ENCODE measurements at places on chromosomes 6 and 20.

DNA sequence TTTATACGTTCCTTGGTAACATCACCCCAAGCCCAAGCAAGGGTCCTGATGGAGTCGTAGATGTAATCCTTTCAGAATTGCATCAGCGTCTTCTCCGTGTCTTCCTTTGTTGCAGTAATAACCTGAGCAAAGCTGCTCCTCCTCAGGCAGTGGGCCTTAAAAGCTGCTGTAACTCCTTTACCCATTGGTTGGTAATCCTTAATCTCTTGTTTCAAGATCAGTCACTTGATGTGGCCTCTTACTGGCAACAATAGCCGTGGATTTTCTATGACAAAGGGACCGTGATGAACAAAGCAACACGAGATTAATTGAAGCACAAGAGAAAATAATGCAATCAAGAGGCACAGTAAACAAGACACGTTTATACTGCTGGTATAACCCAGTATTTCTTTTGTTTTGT lies 44.6 kb downstream of the ALDH5A1 start:
- no peak for DNase-seq

DNA sequence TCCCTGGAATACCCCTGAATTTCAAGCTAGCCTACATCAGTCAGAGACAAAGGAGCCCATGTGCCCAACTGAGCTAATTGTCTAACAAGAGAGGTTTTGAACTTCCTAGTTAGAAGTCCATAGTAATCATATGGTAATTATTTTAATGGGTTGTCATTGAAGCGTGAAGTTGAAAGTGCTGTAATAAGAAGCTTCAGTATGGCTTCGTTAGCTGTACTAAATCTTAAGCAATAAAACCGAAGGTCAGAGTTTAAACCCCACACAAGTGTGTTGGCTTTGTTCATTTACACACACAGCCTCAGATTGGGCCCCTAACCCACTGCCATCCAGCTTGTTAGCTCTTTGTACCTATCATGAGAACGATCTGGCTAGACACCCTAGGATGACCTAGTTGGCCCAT lies 195.6 kb upstream of the RIN2 start:
- DNase-seq, result no peak

DNA sequence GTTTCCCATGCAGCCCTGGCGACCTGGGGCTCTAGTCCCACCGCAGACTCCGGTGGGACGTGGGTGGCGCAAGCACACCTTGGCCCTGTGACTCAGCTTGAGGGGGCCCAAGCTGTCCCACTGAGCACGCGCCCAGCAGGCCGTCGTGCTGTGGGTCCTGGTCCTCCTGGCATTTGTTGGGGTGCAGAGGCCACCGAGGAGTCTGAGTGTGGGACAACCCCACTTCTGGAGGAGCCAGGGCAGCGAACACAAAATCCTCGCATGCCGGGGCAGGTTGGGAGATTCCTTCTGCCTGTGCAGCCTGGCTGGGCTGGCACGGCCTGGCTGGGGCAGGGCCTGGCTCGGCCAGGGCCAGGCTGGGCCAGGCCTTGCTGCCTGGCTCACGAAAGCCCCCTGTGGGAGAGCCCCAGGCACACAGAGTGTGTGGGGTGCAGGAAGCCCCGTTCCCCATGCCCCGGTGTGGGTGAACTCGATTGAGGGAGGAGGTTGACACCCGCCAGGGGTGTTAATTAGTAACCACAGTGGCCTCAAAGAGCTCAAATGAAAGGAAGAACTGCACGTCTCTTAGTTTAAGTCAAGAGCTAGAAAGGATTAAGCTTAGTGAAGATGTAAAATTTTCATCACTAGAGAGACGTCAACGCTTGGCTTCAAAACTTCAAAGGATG lies 1808.5 kb upstream of the DEFB115 start:
- no peak for DNase-seq

- no peak for DNase-seq
These were observed 79.5 kb upstream of the TPD52L1 start for GRCh38 chr6:125074120-125074519.

GRCh38 chr20:3156811-3157619 lies 2.6 kb downstream of the FASTKD5 start:
- no peak for DNase-seq

GRCh38 chr6:169990095-169991030 lies 238.9 kb downstream of the ERMARD start:
- DNase-seq, result no peak

GRCh38 chr6:91075244-91075976 lies 488.5 kb upstream of the MAP3K7 start:
- no peak for DNase-seq

- no peak for DNase-seq
These were observed 219.3 kb downstream of the ARHGAP18 start for GRCh38 chr6:129490521-129491255.

GRCh38 chr6:33078442-33078841 lies 2.7 kb downstream of the HLA-DPB1 start:
- no peak for DNase-seq

DNA sequence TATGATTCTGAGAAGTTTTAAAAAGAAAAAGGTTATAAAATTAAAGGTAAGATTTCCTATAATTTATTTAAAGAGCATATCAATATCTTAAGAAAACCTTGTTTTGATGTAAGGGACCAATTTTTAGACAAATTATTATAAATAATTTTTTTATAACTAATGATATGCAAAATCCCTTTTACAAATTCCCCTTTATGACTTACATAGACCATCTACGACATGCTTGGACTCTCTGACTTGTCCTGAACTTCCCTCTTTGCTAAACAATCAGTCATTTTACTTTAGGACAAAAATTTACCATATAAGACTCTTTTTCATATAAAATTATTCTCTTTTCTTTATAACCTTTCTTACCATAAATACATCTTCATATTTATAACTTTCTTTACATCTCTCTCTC lies 15.3 kb upstream of the ANGPT4 start:
- no peak for DNase-seq

GRCh38 chr20:46651091-46651962 lies at the start of gene SLC13A3:
Gene SLC13A3, minus strand, starts transcription at chr20:46651459. Its CDS starts 38 bp downstream, at chr20:46651421.
- DNase-seq, result no peak

GRCh38 chr20:62766071-62766450 lies 30.2 kb upstream of the MRGBP start:
- DNase-seq, result no peak

- no peak for DNase-seq
These were observed 399.3 kb downstream of the HAO1 start for GRCh38 chr20:7540923-7541322.

DNA sequence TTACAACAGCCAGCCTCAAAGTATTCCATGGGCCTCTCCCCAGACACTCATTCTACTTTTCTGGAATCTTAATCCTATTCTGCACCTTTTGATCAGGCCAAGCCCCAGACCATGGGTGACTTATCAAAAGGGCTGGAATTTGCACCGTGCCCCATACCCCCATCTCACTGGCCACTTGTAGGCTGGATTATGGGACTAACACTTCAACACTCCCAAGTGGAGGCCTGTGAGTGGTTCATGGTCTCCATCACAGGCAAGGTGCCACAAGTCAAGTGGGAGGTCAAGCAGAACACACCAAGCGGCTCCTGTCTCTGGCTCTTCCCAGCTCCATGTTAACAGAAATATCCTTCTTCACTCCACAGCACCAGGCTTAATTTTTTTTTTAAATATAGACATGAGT lies 212.3 kb upstream of the HEY2 start:
- no peak for DNase-seq

DNA sequence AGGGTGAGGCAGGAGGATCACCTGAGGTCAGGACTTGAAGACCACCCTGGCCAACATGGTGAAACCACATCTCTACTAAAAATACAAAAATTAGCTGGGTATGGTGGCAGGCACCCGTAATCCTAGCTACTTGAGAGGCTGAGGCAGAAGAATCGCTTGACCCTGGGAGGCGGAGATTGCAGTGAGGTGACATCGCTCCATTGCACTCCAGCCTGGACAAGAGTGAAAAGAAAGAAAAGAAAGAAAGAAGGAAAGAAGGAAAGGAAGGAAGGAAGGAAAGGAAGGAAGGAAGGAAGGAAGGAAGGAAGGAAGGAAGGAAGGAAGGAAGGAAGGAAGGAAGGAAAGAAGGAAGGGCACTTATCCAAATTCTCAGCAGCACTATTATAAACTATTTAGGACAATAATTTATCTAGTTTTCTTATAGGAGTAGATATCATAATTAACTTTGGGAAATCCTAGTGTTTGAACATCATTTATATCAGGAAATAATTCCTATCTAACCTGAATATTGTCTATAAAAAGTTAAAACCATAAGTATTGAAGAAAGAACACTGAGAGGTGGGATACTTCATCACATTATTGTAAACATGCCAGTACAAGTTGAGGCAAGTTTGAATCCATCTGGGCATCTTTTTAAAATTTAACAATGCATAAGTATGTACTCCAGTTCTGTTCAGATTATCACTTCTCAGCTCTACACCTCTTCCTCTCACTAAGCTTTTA lies 305.5 kb downstream of the SLC35F1 start:
- DNase-seq, result no peak

- no peak for DNase-seq
These were observed 5.3 kb upstream of the PRR18 start for GRCh38 chr6:166313255-166314070.

DNA sequence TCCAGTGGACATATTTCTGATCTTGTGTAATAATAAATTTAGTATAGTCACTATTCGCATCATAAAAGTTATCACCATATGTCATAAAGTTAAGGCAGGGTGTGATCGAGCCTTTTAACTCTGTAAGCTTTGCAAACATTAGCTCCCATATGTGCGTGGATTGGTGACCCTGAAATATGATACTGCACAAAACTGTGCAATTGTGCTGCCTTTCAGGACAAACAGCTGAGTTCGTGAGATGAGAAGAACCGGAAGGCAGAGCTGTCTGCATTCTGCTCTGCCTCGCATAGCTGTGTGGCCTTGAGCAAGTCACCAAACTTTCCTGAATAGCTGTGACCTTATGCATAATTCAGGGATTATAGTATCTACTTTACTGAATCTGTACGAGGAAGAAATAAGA lies 3.2 kb upstream of the PLEKHG1 start:
- DNase-seq, result no peak

DNA sequence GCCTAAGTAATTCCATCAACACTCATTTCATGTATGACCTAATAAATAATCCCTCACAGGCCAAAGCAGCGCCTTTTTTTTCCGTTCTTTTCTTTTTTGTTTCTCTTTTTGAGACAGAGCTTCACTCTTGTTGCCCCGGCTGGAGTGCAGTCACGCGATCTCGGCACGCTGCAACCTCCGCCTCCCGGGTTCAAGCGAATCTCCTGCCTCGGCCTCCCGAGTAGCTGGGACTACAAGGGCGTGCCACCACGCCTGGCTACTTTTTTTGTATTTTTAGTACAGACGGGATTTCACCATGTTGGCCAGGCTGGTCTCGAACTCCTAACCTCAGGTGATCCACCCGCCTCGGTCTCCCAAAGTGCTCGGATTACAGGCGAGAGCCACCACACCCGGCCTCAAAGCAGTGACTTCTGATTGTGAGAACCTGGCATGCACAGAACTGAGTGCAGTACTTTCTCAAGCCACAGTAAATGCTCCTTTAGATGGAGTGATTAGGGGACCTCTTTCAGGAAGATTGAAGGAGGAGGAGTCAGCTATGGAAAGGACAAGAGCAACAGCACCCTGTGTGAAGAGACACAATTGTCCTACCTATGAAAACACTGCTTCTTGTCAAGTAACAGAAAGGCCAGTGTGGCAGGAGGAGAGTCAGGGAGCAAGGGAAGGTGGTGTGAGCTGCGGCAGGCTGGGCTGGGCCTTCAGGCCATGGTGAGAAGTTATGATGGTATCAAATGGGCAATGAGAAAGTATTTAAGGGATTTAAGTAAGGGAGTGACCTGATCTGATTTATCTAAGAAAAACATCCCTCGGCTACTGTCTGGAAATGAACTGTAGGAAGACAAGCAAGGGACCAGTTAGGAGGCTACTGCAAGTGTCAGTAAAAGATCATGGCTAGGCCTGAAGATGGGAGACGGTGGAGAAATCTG lies 1.7 kb upstream of the SCAF8 start:
- DNase-seq, result no peak

GRCh38 chr20:32536851-32537656 lies 48.1 kb downstream of the NOL4L start:
- no peak for DNase-seq

- no peak for DNase-seq
These were observed 6.1 kb downstream of the TRIM10 start for GRCh38 chr6:30154709-30155519.

DNA sequence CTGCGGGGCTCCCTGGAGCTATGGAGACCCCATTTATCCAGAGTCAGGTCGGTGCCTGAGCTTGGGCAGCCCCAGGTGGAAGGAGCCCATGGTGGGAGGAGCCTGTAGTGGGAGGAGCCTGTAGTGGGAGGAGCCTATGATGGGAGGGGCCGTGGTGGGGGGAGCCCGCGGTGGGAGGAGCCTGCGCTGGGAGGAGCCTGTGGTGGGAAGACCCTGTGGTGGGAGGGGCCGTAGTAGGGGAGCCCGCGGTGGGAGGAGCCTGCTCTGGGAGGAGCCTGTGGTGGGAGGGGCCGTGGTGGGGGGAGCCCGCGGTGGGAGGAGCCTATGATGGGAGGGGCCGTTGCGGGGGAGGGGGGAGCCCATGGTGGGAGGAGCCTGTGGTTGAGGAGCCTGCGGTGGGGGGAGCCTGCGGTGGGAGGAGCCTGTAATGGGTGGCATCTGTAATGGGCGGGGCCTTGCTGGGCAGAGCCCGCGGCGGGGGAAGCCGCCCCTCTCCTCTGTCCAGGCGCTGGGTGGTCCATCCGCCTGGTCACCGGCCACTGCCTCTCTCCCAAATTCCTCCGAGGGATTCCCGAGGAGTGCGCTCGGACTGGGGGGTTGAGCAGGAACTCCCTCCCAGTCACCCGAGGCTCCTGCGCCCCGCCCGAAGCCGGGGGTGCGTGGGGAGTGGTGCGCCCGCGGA lies 567 bp upstream of the FNDC11 start:
- no peak for DNase-seq

GRCh38 chr6:140385679-140386078 lies 1011.2 kb upstream of the CITED2 start:
- DNase-seq, result no peak

GRCh38 chr6:53133961-53134360 lies 14.7 kb downstream of the GCM1 start:
- DNase-seq, result no peak

DNA sequence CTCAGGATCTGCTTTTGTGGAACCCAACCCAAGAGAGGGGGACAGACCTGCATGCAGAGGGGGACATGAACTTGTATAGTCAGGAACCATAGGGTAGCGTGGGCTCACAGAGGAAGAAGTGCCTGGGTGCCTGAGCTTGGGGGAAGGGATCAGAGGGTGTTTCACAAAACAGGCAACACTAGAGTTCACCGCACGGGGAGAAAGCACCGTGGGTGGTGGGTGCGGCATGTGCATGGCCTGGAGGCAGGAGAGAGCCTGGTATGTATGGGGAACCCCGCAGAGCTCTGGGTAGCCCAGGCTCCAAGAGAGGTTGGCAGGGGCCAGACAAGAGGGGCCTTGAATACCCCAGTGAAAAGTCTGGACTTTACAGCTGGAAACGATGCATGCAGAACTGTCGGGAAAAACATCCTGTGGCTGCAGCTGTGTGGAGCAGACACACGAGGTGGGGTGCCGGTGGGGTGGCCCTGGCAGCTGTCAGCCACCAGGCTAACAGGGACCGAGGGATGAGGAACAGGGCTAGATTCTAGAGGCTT lies 6.7 kb upstream of the EMILIN3 start:
- no peak for DNase-seq

All from C1 segment of cervical spinal cord (tissue), 14 donors.